ENCODE measurements at places on chromosomes 2 and 18. TPM values are rescaled to one million over a fixed set of nuclear protein-coding genes. Genes with fewer than 3 reads are reported as not detected.

Gene HTR2B
- 0.46 TPM for polyA plus RNA-seq

Gene MSTN
- polyA plus RNA-seq: 1.1 TPM

DNA sequence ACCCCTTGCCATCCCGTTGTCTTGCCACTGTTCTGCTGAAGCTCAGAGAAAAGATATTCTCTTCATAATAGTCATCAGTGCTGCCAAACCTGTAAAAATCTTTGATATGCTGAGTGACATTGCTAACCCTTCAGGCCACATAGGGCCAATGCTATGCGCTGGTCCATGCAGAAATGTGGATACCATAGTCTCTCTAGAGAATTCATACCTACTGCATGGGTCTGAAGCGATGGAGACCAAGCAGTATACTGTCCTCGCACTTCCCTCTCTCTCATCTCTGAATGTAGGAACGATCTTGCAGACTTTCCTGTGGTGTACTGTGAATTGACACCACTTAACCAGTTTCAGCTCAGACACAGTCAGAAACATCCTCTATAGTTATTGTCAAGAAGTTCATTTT, 17.9 kb upstream of the ANKRD44 start:
- no peak for DNase-seq

GRCh38 chr2:61377046-61377445, 93.8 kb downstream of the USP34 start:
- DNase-seq: no peak

DNA sequence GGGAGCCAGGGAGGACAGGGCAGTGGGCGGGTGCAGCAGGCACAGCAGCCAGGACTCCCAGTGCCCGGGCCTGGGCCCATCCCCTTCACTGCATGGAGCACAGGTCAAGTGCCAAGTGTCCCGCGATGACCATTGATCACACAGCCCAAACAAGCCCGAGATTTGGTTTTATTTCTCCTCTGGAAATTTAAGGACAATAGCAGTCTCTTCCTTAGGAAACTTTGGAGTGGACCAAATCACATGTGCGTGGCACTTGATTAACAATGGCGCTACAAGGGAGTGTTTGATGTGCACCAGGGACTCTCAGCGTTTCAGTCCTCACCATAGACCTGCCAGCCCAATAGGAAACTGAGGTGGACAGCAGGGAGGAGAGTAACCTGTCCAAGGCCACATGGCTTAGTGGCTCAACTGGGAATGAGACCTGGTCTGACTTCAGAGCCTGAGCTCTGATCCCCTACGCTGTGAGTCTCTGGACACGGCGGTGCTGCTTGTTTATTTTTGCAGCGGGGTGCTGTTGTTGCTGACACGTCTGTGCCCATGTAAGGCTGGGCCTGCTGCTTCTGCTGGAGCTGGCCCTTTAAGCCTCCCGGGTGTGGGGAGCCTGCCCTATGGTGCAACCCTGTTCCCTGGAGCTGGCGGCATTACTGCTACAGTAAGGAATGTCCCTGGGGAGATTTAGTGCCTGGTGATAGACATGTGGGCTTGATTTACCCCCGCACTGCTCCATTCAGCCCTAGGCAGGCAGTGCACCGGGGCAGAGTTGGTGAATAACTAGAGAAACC, 194.2 kb downstream of the INHBB start:
- no peak for DNase-seq

DNA sequence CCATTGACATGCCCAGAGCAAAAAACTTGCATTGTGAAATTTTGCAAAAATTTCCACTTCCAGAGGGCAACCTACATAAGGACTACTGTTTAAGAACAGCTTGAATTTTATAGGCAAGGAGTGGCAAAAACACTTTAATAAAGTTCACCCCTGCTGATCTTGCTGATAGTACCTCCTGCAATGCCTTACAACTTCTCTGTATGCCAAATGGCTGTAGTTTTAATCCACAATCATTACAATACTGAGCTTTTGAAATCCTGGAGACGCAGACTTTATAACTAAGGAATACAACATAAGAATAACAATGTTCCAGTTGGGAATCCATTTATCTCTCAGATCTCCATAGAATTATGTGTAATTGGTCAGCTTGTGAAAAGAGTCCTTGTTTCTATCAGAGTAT, 247.5 kb downstream of the KCNJ3 start:
- DNase-seq: no peak

All from right lung (tissue), 10 donors.